ENCODE measurements at places on chromosomes 5 and 9.

- DNase-seq = no peak
Observed at GRCh38 chr5:34991486-34992238, 56.1 kb downstream of the AGXT2 start.

- no peak for DNase-seq
Observed at GRCh38 chr5:172569861-172570558, 71.1 kb upstream of the NEURL1B start.

DNA sequence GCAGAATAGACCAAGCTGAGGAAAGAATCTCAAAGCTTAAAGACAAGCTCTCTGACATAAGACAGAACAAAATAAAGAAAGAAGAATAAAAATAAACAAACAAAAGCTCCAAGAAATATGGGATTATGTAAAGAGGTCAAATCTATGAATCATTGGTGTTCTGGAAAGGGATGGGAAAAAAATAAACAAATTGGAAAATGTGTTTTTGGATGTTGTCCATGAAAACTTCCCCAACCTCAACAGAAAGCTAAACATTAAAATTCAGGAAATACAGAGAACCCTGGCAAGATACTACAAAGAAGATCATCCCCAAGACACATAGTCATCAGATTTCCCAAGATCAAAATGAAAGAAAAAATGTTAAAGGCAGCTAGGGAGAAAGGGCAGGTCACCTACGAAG is 662.0 kb upstream of the CDH18 start:
- no peak for DNase-seq

GRCh38 chr9:84439250-84439649 is 98.7 kb upstream of the SLC28A3 start:
- no peak for DNase-seq

DNA sequence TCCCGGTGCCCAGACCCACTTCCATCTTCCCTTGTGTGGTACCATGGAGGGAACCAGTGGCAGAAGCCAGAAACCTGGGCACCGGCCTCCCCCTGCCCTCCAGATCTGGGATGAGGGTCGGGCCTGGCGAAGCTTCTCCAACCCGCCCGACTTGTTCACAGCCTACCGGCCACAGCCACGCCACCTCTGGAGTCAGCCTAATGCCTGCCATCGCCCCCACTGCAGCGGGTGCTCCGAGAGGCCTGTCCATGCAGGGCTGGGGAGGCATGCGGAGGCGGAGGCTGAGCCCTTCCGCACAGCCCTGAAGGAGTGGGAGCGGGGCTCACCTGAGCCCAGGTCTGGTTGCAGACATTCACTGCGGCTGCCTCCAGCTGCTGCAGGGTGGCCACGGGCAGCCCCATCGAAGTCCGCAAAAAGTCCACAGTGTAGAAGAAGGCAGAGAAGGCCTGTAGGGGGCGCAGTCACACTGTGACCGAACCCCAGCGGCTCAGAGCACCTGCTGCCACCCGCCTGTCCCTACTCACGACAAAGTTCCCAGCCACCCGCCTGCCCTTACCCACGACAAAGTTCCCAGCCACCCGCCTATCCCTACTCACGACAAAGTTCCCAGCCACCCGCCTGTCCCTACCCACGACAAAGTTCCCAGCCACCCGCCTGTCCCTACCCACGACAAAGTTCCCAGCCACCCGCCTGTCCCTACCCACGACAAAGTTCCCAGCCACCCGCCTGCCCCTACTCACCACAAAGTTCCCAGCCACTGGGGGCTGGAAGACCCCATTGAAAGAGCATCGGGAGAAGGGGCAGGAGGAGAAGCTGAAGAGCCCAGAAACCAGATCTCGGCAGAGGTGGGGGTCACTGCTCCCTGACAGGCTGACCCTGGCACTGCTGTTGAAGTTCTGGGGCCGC is 3.8 kb upstream of the NPDC1 start:
- peak; percentile 46 for DNase-seq

GRCh38 chr9:99391937-99392594 is 170.0 kb downstream of the SEC61B start:
- DNase-seq = no peak

GRCh38 chr5:10671041-10672008 is 89.7 kb downstream of the DAP start:
- DNase-seq = no peak

GRCh38 chr5:128498844-128499455 is 39.1 kb downstream of the FBN2 start:
- no peak for DNase-seq

GRCh38 chr9:27329291-27329690 is 32.3 kb upstream of the EQTN start:
- DNase-seq = no peak

Measured in T-helper 1 cell (primary cell).